HEK293T (cell line): ENCODE measurements at places on chromosomes 1 and 21.

DNA sequence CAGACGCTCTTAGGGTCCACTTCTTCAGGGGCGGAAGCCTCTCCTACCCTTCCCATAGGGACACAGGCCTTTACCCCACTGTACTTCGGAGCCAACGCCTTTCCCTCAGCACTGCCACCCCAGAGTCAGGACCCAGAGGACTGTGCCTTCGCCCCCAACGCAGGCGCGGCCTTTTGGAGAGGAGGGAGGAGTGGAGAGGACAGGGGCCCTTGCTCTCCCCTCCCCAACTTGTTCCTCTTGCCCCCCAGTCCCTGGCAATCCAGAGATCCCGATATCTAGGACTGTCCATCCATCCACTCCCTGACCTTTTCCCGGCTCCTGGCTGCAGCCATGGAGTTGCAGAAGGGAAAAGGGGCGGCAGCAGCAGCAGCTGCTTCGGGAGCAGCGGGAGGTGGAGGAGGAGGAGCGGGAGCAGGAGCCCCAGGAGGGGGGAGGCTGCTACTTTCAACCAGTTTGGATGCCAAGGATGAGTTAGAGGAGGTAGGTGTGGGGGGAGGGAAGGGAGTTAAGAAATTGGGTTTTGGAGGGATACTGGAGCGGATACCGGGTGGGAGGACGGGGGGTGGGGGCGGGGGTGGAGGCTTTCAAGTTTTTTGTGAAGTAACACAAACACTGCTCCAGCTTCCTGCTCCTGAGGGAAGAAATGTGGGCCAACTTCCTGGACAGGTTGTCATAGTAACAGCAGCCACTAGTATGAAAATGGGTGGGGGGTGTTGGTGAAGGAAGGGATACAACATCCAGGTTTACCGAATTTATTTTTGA lies 636 bp downstream of the INTS3 start:
- peak; percentile 42 for DNase-seq

DNA sequence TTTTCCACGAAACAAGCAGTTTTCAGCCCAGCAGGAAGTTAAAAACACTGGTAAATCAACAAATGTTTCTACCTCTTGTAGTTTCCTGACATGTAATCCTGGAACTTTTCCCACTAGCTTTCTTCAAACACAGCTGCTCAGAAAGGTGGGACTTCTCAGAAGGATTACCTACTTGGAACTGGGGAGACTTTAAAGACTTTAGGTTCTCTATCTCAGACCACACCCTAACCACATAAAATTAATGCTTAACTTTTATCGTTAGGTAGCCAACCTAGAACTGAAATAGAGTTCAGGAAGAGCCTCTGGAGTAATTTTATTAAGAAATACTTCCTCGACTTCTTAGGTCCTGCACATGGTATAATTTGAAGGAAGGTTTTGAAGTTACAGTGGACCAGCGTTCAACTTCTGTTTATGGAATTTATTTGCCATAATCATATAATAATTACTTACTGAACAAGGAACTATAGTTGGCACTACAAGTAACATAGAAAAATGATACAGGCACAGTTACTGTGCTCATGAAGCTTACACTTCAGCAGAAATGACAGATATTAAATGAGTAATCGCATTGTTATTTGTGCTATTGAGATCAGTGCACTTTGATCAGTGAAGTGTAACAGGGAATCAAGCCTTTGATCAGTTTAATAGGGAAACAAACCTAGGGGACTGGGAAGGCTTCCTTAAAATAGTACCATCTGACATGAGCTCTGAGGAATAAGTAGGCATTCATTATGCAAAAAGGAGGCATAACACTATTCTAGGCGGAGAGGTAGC lies at the start of gene BCL2L15:
TSS of gene BCL2L15 (minus strand) at position 180 of the 774 bp plus-strand sequence. CDS start 206 bp downstream, outside the sequence.
- no peak for DNase-seq

GRCh38 chr21:33021150-33021549 lies 4.6 kb upstream of the OLIG2 start:
- no peak for DNase-seq

- DNase-seq: no peak
Measured at GRCh38 chr1:7886405-7886745, 33.5 kb upstream of the UTS2 start.

DNA sequence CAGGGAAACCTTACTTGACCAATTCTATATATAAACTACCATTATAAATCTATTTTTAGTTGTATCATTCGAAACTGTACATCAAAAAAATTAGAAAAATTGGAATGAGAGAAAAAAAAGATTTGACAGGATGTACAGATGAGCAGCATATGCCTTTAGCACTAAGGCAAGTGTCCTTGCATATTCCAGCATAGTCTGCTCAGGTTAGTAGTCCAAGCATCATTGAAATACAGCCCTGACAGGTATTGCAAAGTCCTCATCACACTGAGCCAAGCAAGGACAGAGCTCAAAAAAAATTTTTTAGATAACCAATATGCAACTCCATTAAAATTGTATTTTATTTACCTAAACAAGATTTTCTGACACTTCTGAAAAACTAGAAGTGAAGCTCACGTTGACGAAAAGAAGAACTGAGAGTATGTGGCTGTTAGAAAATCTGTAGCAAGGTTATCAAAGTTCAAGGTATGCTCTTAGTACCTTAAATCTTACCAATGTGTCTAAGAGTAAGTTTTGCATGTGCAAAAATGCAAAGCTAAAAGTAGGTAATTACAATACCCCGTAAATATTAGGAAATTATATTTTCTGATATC lies 465.6 kb upstream of the ADGRL4 start:
- DNase-seq: no peak

DNA sequence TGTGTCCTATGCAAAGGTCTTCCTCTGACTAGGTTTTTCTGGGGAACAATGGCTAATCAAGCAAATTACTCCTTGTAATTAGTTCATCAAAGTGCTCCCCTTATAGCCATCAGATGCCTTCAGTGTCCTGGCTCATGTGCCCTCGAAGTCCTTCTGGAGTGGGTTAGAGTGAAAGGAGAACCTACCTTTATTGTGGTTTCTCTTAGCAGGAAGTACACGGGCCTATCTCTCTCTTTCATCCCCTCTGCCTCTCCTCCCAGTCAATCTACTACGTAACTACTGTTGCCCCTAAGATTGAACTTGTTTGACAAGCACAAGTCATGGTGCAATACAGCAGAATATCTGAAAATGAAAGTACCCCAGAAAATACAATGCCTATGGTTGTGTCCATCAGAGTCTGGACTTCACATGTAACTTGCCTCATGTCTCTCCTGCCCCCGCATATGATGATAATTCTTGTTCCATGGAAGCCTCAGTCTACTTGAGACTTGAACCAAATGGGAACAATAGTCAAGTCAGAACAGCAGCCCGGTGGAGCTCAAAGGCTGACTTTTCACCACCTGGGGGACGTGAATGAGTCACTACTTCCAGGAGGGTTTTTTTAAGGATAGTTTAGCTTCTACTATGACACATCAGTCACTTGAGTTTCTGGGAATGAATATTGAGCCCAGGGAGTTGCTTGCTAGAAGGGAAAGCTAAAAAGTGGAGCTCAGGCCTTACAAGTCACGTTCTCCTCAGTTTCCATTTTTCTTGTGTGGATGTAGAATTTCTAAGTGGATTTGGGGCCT lies 243.6 kb downstream of the TNR start:
- DNase-seq: no peak

DNA sequence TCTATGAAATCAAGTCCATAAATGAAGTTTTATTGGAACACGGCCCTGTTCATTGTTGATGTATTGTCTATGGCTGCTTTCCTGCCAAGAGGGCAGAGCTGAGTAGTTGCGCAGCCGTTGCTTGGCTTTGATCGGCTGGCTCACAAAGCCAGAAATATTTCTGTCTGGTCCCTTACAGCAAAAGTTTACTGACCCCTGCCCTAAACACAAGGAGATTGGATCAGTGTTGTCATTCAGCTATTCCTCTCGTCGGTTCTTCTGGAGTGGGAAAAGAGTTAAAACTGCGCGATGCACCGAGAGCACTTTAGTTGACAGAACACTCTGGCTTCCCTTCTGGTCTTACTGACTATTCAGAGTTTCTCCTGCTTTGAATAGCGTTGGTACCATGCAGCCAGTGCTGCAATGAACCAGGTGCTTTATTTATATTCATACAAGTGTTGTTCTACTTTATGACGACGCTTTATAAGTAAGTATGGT lies 868 bp downstream of the ZBTB40 start:
- no peak for DNase-seq

- DNase-seq: no peak
Measured at GRCh38 chr1:235610157-235610556, 39.4 kb downstream of the GNG4 start.
